ENCODE measurements at places on chromosomes 2 and 18. TPM values are rescaled to one million over a fixed set of nuclear protein-coding genes. Genes with fewer than 3 reads are reported as not detected.
A peak's percentile ranks its signal among the peaks of the same experiment; 100 is the strongest.

- DNase-seq: peak; percentile 66
These were observed 10.7 kb upstream of the ADD2 start for GRCh38 chr2:70778676-70779075.

DNA sequence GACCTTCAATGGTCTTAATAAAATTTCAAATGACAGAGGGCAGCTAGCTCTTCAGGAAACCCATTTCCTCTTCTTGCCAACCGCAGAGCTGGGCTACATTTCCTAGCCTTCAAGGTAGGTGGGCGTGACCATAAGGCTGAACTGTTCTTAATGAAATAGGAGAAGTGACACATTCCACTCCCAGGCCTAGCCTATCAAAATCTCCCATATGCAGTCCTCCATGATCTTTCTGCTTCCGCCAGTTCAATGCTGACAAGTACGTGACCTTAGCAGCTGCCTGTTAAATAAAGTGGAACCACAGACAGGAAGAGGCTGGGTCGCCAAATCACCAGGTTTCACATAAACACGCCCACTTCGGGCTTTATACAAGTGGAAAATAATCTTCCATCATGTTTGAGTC is 13.2 kb downstream of the SERPINE2 start:
- DNase-seq: no peak

DNA sequence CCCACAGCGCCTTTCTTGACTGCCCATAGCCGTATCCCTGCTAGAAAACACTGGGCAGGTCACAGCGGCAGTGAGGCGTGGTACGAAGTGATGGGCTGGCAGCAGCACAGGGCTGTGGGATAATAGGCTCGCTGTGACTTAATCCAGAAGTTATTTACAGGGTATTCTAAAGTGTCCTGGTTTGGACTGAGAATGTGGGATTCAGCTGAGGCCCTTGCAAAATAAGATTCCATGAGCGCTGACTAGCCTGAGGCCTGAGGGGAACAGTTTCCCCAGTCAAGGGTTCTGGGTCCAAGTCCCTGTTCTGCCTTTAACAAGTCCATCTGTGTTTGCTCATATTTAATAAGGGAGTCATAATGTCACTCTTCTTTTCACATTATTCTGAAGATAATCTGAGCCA is 34.6 kb downstream of the SETBP1 start:
- DNase-seq: peak; percentile 53

GRCh38 chr2:69945941-69946340 is 15.5 kb downstream of the ASPRV1 start:
- DNase-seq: no peak

- DNase-seq: peak; percentile 69
These were observed 767 bp downstream of the RHOB start for GRCh38 chr2:20447437-20448245.

GRCh38 chr2:197798187-197798586 is 6.2 kb upstream of the PLCL1 start:
- DNase-seq: no peak

TGFA gene
- total RNA-seq: 6.3 TPM

All from tongue (tissue), 3 donors.